ENCODE measurements at places on chromosomes 4 and X. TPM values are rescaled to one million over a fixed set of nuclear protein-coding genes. Genes with fewer than 3 reads are reported as not detected.

The GLRA3 gene
- not detected for total RNA-seq

The ADGRG2 gene
- total RNA-seq = 0.17 TPM

The USP17L25 gene
- total RNA-seq = not detected

The AMBN gene
- total RNA-seq = not detected

The MFAP3L gene
- total RNA-seq = 53.8 TPM

The NCAPG gene
- 2.0 TPM for total RNA-seq

The GLRA2 gene
- not detected for total RNA-seq

The GRID2 gene
- total RNA-seq = not detected

The SFRP2 gene
- total RNA-seq = not detected

The TLR3 gene
- total RNA-seq = 2.8 TPM

The PCSK1N gene
- 16.5 TPM for total RNA-seq

The CAPN6 gene
- total RNA-seq = 11.7 TPM

The PF4V1 gene
- total RNA-seq = not detected

DNA sequence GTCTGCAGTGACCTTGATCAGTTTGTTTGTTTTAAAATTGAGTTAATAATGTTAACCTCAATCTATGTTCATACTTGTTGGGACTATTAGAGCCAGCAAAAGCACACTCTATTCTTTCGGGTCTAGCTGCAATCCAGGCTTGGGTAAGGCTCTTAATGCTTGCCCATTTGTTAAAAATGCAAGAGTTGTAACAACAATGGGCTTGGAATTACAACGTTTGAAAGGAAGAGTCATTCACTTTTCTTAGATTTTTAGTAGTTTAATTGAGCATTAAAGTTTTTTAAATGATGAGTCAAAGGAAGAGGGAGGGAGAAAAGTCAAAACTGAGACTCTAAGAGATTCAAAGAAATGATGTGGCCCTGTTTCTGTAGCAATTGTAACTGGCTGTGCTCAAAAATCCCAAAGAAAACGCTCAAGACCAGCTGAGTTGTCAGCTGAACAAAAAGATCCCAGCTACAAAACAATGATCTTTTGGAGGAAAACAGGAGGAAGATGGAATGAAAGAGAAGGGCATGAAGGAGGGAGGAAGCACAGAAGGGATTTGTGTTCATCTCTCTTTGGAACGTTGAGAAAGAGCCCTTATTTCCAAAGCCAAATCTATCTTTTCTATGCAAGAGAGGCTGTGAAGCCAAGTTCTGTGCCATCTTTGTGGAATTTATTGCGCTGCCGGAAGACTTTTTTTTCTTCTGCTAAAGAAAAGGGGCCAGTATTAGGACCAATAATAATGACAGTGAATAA, 5.5 kb downstream of the SCD5 start:
- DNase-seq = no peak

- no peak for DNase-seq
Observed at GRCh38 chrX:133749951-133750350, 235.4 kb downstream of the GPC3 start.

DNA sequence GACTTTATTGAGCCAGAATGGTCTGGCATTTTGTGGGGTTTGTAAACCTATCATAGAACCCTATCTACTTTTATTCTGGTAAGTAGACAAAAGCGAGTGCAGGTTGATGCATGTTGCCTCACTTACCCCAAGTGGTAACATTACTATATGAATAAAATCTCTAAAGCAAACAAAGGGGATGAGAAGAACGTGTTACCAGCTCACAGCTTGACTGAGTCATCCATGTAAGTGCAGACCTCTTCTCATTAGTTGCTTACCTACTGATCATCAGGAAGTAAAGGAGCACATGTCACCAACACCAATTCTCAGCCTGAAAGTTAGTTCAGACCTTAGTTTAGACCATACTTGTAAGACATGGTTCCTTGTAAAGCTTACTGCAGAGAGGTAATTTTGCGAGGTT, 1328.3 kb downstream of the C4orf33 start:
- peak; percentile 11 for DNase-seq

GRCh38 chrX:102966701-102967100, 29.6 kb downstream of the RAB40AL start:
- DNase-seq = no peak

- no peak for DNase-seq
Observed at GRCh38 chr4:56158483-56158882, 209.7 kb downstream of the CEP135 start.

DNA sequence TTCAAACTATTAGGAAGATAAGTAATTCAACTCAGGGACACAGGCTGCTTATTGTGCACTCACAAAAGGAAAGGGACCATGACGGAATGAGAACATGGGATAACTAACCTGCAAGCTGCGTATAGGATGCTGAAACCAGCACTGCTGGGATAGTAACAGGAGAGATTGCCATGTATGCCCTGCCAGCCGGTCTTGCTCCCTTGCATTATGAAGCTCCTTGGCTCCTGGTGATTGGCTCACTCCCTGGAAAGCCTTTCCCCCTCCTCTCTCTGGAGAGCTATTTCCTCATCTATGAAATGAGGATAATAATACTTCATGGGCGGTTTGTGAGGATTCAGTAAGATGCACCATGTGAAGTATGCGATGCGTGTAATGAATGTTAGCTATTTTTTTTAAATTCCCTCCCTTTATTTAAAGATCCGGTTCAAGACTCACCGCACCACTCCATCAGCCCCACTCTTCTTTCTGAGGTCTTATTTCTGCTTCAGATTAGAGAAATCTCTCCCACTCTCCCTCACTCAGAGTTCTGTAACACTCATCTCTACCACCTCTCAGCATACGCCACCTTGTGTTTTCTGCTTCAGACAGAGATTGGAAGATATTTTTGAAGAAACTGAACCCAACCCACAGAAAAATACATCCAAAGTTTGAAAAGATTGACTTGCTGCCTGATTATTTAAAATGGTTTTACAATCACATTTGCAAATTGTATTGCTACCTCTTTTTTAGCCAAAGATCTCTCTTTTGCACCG, 18.4 kb downstream of the MSMO1 start:
- DNase-seq = no peak

- no peak for DNase-seq
Observed at GRCh38 chrX:150857453-150857852, 41.0 kb downstream of the CD99L2 start.

- DNase-seq = no peak
Observed at GRCh38 chr4:80075995-80076675, 3.1 kb upstream of the ANTXR2 start.

- DNase-seq = no peak
Observed at GRCh38 chr4:188864741-188865140, 725.5 kb downstream of the TRIML1 start.

GRCh38 chr4:119810001-119810400, 181.4 kb upstream of the PDE5A start:
- no peak for DNase-seq

GRCh38 chrX:23271026-23271425, 63.6 kb upstream of the PTCHD1 start:
- no peak for DNase-seq

- no peak for DNase-seq
Observed at GRCh38 chr4:123024710-123025109, 102.3 kb upstream of the NUDT6 start.

DNA sequence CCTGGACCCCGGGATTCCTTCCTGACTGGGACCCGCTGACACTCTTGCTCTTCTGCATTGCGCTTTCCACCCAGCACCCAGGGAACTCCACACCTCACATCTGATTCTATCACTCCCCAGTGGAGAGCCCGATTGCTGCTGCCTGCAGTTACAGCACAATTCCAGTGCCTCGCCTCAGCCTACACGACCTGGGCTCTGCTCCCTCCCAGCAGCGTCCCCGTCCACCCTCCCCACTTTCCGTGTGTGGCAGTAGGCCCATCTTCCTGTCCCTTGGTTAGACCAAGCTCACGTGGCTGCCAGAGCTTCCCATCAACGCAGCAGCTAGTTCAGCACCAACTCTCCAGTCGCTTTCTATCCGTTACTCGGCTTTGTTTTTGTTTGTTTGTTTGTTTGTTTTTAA, 66.6 kb upstream of the SORBS2 start:
- DNase-seq = no peak

DNA sequence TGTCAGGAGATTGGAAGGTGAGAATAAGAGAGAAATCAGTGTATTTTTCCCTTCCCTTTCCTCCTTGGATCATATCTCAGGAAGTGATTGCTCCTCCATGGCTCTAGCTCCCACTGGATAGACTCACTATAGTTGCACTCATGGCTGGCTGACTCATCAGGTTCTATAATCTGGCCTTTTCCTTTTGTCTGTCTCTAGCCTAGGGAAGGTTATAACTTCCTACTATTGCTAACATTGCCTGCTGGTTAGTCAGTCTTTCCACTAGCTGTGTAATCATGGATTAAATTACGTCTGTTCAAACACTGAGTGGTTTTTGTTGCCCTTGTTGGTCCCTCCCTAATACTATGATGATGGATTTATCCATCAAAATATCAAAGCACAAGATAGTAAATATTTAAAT, 195.5 kb upstream of the VEGFC start:
- peak; percentile 95 for DNase-seq

- no peak for DNase-seq
Observed at GRCh38 chr4:121677524-121677923, 19.3 kb downstream of the ANXA5 start.

DNA sequence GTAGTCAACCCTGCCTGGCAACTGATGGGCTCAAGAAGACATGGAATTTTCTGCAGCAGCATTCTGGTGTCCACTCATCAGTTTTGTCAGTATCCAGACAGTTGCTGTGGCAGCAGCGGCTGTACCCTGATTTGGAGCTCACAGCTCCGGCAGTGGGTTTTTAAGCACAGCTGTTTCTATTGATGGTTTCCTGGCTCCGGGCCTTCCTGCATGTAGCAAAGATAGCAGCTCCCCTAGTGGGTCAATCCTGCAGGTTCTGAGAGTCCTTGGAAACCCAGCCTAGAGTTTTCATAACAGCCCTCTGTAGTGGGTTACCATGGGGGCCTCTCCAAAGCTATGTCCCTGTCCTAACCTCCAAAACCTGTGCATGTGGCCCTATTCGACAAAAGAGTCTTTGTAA, 84.0 kb upstream of the ATP6AP2 start:
- DNase-seq = no peak

DNA sequence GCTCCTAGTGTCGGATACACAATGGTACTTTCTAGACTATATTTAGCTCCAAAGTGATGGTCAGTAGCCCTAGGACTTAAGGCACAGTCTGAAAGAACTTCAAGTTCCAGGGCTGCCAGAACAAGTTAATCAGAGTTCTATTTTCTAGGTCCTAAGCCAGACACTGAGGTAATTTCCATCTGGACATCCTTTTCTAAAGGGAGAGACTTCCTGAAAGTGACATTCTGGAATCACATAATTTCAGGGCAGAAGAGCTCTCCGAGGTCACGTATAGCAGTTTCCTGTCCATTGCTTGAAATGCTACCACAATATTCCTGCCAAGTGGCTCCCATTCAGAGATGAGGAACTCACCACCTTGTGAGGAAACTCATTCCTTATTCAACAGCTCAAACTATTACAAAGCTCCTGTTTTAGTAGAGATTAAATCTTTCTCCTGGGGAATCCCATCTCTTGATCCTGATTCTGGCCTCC, 117.9 kb downstream of the COL25A1 start:
- no peak for DNase-seq

GRCh38 chrX:129773649-129774458, 5.9 kb upstream of the SASH3 start:
- no peak for DNase-seq

DNA sequence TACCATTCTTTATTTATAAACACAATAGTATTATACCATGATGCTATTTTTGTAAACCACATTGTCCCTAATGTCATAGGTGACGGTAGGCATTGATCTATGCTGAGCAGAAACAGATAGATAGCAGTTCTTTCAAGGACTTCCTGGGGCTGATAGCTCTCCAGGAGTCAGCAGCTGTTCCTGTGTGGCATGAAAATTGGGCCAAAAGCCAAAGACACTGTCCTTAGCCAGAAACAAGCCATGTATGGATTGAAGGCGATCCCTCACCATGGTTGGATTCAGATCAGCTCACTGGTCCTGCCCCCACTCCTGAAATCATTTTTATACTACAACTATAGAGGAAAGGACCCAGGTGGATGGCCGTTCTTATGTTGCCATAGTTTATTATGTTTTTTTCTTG, 53.6 kb downstream of the DDX60 start:
- DNase-seq = no peak

DNA sequence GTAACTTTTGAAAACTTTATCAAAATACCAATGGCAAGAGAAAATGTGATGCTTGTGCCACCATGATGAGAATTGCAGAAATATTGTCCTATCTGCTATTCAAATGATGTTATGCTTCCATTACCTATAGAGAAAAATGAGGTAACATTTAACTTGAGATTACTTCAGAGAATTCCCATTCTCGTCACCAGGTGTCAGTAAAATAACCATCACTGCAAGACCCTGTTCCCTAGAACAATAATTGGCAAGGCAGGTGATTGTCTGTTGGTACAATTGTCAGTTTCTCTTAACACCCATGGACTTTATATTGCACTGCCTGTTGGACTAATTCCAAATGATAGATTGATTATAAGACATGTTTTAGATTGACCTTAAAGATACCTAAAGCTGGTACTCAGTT, 179.9 kb downstream of the GABRG1 start:
- DNase-seq = peak; percentile 5

DNA sequence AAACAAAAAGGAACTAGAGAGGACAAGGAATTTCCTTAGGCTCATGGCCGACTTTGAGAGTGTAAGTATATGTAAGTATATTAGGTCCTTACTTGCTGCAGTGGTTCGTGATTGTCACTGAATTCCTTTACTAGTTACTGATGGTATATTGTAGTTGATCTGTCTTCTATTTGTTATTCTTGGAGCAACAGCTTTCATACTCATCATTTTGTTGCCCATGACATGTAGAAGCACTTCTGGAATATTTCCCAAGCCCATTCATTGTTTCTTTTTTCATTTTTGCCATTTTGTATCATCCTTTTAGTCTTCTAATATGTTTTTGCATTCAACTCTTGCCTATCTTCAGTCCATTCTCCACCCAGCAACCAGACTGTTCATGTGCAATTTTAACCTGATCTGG, 170.0 kb downstream of the ARHGAP10 start:
- no peak for DNase-seq

- DNase-seq = no peak
Observed at GRCh38 chrX:140510895-140511295, 6.0 kb upstream of the SOX3 start.

GRCh38 chr4:137533855-137534254, 1.6 kb upstream of the PCDH18 start:
- no peak for DNase-seq

DNA sequence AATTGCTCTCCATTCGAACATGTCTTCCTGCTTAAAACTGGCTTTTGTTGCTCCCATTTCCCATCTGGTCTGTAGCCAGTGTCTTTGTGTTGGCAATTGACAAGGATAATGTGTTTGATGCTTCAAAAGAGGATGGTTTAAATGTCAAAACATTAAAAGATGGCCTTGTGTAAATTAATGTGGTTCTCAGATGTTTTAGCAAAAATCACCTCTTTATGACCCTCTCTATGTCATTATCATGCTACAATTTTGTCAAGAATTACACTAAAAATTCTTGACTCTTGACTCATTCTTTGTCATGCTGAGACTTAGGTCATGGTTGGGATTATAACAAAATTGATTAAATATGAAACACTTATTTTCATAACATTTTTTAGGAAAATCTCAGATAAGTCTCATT, 47.4 kb downstream of the TMEM131L start:
- DNase-seq = no peak
